ENCODE measurements at places on chromosomes 12 and 14.

DNA sequence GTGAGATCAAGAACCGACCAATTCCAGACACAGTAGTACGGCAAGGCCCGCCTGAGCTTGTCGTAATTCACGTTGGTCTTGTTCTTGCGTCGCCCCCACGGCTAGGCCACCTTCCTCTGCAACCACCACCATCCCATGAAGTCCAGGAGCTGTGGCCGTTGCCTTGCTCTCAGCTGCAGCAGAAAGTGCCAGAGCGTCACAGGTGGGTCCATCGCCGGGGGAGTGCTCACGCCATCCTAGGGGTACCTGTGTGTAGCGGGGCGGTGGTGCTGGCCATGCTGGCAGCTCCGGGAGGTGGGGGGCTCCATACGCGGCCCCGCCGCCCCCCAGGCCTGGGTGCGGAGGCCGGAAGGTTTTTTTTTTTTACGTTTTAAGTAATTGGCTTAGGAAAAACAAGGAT, 23.1 kb downstream of the TMEM121 start:
- no peak for DNase-seq

DNA sequence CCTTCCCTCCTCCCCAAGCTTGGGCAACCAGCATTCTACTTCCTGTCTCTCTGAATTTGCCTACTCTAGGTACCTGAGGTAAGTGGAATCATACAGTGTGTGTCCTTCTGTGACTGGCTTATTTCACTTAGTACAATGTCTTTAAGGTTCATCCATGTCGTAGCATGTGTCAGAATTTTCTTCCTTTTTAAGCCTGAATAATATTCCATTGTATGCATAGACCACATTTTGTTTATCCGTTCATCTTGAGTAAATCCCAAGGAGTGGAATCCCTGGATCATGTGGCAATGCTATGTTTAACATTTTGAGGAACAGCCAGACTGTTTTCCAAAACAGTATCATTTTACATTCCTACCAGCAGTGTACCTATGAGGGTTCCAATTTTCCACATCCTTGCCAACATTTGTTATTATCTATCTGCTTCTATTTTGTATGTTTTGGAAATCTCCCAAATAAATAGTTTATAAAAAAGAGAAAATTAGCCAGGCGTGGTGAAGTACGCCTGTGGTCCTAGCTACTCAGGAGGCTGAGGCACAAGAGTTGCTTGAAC, 12.4 kb downstream of the HSP90AA1 start:
- DNase-seq, result peak; percentile 75

DNA sequence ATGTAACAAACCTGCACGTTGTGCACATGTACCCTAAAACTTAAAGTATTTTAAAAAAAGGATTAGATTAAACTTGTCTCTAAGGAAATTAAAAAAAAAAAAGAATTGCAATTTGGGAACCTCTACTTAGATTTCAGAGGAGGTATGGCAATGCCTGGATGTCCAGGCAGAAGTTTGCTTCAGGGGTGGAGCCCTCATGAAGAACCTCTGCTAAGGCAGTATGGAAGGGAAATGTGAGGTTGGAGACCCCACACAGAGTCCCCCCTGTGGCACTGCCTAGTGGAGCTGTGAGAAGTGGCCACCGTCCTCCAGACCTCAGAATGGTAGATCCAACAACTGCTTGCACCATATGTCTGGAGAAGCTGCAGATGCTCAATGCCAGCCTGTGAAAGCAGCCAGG, 279.6 kb upstream of the CCDC196 start:
- no peak for DNase-seq

DNA sequence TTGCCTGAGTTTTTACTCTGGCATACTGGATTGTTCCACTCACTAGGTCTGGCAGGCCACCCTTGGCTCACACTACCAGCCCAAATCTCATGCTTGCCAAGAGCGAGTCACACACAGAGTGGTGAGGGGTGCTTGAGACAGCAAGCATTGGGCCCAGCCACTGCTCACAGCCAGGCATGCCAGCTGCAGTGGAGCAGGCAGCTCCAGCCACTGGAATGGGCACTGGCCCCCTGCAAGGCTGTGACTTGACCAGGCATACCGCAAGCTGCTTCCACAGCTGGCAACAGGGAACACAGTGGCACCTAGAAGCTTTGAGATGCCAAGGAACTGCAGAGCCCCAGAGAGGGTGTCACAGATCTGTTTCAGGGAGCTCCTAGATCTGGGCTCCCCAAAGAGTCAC, 488.5 kb downstream of the LRFN5 start:
- DNase-seq, result no peak

GRCh38 chr14:105069871-105070759, 4.9 kb upstream of the GPR132 start:
- no peak for DNase-seq

DNA sequence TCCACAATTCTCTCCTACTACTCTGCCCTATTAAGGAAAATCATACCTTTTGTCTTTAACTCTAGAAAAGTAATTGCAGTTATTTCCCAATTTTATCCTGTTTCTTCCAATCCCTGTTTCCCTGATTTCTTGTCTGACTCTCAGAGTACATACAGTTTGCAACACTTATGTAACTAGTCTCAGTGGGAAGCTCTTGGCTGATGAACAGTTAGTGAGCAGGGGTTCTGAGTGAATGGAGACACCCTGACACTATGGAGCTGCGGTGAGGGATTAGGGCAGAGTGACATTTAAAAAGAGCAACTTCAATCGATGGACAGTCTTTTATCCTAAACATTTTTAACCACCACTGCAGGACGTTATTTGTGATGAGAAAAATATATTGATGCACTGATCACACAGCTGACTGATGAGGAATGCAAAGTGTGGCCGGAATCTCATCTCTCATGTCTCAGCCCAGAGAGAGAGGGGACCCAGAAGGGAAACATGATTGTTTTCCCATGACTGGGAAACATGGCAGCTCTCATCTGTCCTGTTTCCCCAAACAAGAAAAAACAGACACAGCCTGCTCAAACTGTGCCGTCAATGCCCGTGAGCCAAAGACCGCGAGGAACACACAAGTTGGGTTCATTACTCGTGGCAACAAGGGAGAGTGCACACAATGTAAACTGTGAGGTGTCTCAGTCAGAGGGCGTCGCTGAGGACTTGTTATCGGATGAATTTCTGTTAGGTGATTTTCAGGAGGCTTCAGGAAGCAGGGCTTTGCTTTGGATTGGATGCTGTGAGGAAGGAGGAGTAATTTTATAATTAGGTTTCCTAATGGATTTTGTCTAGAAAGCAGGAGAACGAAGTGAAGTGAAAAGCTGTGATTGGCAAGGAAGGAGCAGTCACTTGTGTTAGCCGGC, 5.2 kb upstream of the SLC6A13 start:
- DNase-seq, result no peak

- no peak for DNase-seq
Observed at GRCh38 chr12:124786061-124786964, 77.4 kb downstream of the SCARB1 start.

DNA sequence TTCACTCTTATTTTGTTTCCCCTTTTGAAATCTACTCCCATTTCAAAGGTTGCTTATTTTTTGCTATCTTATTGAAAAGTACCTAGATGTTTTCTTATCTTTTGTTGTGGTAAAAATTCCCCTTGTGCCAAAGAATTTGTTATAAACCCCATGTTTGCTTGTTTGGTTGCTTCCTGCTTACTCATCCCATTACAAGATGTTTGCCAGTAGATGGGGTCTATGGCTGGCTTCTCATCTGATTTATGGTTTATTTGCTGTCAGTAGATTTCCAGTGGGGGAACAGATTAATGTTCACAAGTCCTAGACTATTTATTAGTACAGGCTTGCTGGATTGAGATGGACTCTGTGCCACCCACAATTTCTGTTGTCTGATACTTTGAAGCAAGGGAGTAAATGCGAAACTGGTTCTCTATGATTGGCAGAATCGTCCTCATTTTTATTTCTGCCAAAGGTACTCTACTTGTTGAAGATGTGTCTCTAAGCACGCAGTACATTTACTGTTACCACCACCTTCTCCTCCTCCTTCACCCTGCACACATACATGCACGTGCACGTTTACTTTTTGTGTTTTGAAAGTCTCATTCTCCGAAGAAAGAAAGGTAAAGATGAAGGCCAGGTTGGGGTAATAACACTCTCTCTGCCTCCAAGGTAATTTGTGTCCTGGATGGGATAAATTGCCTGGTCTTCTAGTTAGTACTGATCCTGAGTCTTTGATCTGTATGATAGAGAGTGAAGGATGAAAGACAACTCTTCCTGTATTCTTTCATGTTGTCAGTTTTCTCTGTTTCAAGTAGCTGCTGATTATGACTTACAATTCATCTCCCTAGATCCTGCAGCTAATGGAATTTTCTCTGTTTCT, 117.2 kb upstream of the ATP2B1 start:
- DNase-seq, result no peak

DNA sequence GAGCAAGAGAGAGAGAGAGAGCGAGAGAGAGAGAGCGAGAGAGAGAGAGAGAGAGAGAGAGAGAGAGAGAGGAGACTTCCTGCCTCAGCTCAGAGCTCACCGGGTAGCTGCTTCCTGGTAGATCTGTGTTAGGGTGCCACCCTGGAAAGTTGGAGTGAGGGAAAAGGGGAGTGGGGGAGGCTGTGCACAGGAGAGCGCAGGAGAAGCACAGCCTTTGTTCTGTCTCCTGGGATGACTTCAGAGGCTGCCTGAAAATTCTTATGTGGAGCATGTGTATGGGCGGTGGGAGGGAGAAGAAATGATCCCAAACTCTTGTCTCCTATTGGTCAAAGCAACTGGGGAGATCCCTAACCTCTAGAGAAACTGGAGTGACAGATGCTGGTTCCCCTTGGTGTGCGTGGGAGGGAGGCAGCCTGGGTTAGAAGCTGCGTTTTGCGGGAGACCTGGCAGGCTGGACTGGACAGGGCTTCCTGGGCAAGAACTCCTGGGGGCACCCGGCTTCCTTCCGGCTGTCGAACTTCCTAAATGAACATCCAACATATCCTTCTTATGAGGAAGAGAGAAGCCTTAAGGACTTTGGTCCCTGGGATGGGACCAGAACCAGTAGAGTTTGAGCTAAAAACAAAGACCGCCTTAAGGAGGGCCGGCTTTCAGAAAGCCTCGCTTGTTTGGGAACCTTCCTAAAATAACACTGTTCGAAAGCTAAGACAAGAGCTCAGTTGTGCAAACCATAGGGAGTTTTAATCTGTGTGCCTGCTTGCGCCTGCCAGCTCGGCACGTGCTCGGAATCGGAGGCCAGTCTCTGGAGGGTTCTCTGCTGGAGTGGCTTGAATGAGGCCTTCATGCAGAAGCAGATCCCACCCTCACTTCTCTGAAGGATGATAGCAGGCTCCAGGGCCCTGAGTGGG, 30.4 kb upstream of the BEGAIN start:
- no peak for DNase-seq

- no peak for DNase-seq
Observed at GRCh38 chr12:132445884-132446632, 43.9 kb upstream of the FBRSL1 start.

- DNase-seq, result no peak
Observed at GRCh38 chr12:91059211-91059610, 1.4 kb upstream of the KERA start.

GRCh38 chr14:54931101-54931500, 28.5 kb upstream of the GCH1 start:
- no peak for DNase-seq

DNA sequence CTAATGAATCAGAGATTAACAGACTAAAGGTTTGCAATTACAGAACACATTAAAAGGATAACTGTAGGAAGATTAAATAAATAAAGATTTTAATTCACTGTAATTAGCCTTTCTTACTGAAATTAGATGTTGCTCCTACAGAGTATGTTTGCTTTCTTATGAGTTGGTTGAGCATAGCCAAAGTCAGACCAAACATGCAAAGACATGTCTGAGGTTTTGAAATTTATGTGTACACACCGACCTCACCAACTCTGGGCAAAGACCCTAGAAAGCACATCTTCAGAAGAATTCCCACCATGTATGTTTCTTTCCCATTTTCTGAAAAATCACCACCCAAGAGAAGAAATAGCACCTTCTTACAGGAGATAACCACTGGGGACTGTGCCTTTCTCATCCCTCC, 159.2 kb downstream of the PAX9 start:
- no peak for DNase-seq

DNA sequence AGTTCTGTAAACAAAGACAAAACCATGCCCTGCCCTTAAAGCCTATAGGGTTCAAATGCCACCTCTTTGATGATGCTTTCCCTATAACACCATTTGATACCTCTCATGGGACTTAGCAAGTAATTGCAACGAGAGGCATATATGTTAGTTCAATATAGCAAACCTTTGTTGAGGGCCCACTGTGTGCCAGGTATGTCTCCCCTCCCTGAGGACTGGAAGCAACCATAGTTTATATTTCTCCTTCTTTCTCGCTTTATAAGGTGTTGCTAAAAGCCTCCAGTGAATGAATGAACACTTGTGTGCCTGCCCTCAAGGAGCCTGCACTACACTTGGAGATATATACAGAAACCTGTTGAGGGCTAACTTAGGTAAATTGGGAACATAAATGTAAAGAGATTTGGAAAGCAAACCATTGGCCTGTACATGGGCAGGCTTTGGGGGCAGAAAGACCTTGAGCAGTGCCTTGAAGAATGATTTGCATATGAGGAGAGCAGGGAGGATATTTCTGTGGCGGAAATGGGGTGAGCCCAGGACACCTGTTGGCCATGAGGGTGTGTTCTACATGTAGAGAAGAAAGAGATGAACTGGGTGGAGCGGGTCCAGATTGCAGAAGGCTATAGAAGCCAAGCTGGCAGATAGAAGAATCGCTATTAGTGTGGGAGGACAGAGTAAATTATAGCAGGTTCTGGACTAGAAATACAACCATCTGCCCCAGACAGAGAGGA, 1.8 kb upstream of the CKAP4 start:
- DNase-seq, result peak; percentile 85

DNA sequence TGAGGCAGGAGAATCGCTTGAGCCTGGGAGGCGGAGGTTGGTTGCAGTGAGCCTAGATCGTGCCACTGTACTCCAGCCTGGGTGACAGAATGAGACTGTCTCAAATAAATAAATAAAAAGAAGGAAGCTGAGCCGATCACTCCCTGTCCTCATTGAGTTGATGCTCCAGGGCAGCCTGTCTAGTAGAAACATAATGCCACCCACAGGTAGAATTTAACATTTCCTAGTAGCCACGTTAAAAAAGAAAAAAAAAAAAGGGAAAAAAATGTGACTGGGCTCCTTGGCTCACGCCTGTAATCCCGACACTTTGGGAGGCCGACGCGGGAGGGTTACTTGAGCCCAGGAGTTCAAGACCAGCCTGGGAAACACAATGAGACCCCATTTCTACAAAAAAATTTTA, 135.7 kb downstream of the SCARB1 start:
- no peak for DNase-seq

GRCh38 chr14:42470427-42470719, 863.7 kb downstream of the LRFN5 start:
- DNase-seq, result no peak

GRCh38 chr12:107349008-107349747, 255.8 kb upstream of the CRY1 start:
- DNase-seq, result no peak

Data from Karpas-422 (cell line).